ENCODE measurements at places on chromosomes 7 and 10.

GRCh38 chr10:96497391-96497790 lies 16.3 kb downstream of the TLL2 start:
- no peak for DNase-seq

GRCh38 chr10:48343106-48343505 lies 36.6 kb downstream of the MAPK8 start:
- DNase-seq, result no peak

GRCh38 chr7:99808766-99809165 lies 19.0 kb upstream of the CYP3A43 start:
- DNase-seq, result no peak

GRCh38 chr10:36759141-36759805 lies 366.1 kb upstream of the ANKRD30A start:
- DNase-seq, result no peak

- DNase-seq, result no peak
These were observed 87.9 kb downstream of the DPY19L1 start for GRCh38 chr7:34949361-34949760.

Data from T-helper 22 cell (primary cell).